Activated T-cell treated with anti-CD3 and anti-CD28 coated beads, Interleukin-2, amount 50 U/mL, for 72 hours (primary cell): ENCODE measurements at places on chromosomes 1 and 21. TPM values are rescaled to one million over a fixed set of nuclear protein-coding genes. Genes with fewer than 3 reads are reported as not detected.

The OLFM3 gene
- total RNA-seq = not detected

The KMO gene
- total RNA-seq = 0.21 TPM

The BCL2L15 gene
- 1.3 TPM for total RNA-seq

The CLDN14 gene
- not detected for total RNA-seq

The SPRR2A gene
- not detected for total RNA-seq

The TCEA3 gene
- total RNA-seq = 4.7 TPM

The KCNA2 gene
- total RNA-seq = 2.4 TPM

The SMAP2 gene
- 586 TPM for total RNA-seq

The MATN1 gene
- total RNA-seq = 1.0 TPM

The TEDDM1 gene
- not detected for total RNA-seq

The MX2 gene
- total RNA-seq = 47.9 TPM

- H3K27ac ChIP-seq = no peak overlapping the region
- DNase-seq = no peak
- no peak overlapping the region for H3K4me3 ChIP-seq
- H3K4me1 ChIP-seq = no peaks in the 10 kb centered on the region
Observed at GRCh38 chr1:221272940-221273339, 393.7 kb downstream of the HLX start.

- no peaks in the 10 kb centered on the region for H3K4me1 ChIP-seq
- H3K4me3 ChIP-seq = no peak overlapping the region
- no peaks in the 10 kb centered on the region for H3K27me3 ChIP-seq
- H3K36me3 ChIP-seq = no peaks in the 10 kb centered on the region
Observed at GRCh38 chr1:238252033-238252802, 361.5 kb upstream of the ZP4 start.

DNA sequence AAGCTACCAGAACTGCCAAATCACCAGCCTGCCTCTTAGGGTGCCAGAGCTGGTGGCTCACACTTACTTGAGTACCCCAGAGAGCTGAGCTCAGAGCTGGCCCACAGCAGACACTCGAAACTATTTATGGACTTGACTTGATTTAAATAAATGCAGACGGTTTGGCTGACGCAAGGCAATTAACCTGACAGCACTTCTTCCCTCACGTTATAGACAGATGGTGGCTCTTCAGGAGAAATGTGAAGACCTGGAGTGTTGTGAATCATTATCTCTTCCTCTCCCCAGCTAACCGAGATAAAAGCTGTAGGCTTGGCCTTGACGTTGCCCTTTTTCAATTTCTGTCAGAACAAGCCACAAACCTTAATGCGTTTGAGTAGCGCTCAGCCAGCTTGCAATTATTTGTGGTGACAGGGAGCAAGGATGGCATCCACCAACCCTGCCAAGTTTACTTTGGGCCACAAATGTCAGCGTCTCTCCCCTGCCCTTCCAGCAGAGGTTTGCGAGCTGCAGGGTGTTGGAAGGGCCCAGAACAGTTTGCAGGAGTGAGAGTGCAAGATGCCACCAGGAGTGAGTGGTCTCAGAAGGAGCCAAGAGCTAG is 34.0 kb upstream of the BCAR3 start:
- no peak overlapping the region for H3K27ac ChIP-seq
- H3K4me1 ChIP-seq = peaks cover 50% of the 10 kb centered on the region
- peak overlapping the region; percentile 8 for H3K4me3 ChIP-seq
- peaks cover 28% of the 10 kb centered on the region for H3K27me3 ChIP-seq
- peak; percentile 52 for DNase-seq

GRCh38 chr1:229768232-229768631 is 142.2 kb downstream of the URB2 start:
- H3K4me3 ChIP-seq = no peak overlapping the region
- no peak for DNase-seq
- no peaks in the 10 kb centered on the region for H3K36me3 ChIP-seq
- H3K27ac ChIP-seq = no peak overlapping the region
- peaks cover 20% of the 10 kb centered on the region for H3K27me3 ChIP-seq

GRCh38 chr1:98668733-98669132 is 7.2 kb downstream of the SNX7 start:
- H3K4me3 ChIP-seq = no peak overlapping the region
- no peak for DNase-seq
- no peaks in the 10 kb centered on the region for H3K4me1 ChIP-seq
- peaks cover 12% of the 10 kb centered on the region for H3K27me3 ChIP-seq

- H3K27ac ChIP-seq = peak overlapping the region; percentile 66
- peak overlapping the region; percentile 43 for H3K4me3 ChIP-seq
- H3K36me3 ChIP-seq = peaks cover 36% of the 10 kb centered on the region
Observed at GRCh38 chr21:44078411-44078981, 28.7 kb upstream of the PWP2 start.

GRCh38 chr21:36188081-36188681 is 31.6 kb downstream of the DOP1B start:
- no peak overlapping the region for H3K4me3 ChIP-seq
- no peak for DNase-seq
- no peaks in the 10 kb centered on the region for H3K36me3 ChIP-seq
- H3K27me3 ChIP-seq = no peaks in the 10 kb centered on the region
- no peak overlapping the region for H3K27ac ChIP-seq
- H3K4me1 ChIP-seq = peaks cover 5% of the 10 kb centered on the region

GRCh38 chr1:30036229-30036547 is 687.2 kb downstream of the MATN1 start:
- DNase-seq = no peak
- no peaks in the 10 kb centered on the region for H3K4me1 ChIP-seq
- no peak overlapping the region for H3K27ac ChIP-seq
- H3K27me3 ChIP-seq = peaks cover 5% of the 10 kb centered on the region
- H3K36me3 ChIP-seq = no peaks in the 10 kb centered on the region
- H3K4me3 ChIP-seq = no peak overlapping the region

DNA sequence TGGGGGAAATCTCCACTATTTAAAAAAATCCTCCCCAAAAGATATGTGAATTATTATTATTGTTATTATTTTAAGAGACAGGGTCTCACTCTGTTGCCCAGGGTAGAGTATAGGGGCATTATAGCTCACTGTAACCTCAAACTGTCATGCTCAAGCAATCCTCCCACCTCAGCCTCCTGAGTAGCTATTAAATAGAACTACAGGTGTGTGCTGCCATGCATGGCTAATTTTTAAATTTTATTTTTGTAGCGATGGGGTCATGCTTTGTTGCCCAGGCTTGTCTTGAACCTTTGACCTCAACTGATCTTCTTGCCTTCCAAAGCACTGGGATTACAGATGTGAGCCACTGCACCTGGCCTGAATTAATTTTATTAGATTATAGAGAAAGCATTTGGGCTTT is 116.8 kb downstream of the RABGAP1L start:
- no peak for DNase-seq
- H3K4me3 ChIP-seq = no peak overlapping the region
- no peak overlapping the region for H3K27ac ChIP-seq
- H3K27me3 ChIP-seq = no peaks in the 10 kb centered on the region

- no peak overlapping the region for H3K4me3 ChIP-seq
- no peak for DNase-seq
- H3K27ac ChIP-seq = no peak overlapping the region
- H3K27me3 ChIP-seq = no peaks in the 10 kb centered on the region
- no peaks in the 10 kb centered on the region for H3K4me1 ChIP-seq
Observed at GRCh38 chr1:164137273-164137925, 421.6 kb upstream of the PBX1 start.

DNA sequence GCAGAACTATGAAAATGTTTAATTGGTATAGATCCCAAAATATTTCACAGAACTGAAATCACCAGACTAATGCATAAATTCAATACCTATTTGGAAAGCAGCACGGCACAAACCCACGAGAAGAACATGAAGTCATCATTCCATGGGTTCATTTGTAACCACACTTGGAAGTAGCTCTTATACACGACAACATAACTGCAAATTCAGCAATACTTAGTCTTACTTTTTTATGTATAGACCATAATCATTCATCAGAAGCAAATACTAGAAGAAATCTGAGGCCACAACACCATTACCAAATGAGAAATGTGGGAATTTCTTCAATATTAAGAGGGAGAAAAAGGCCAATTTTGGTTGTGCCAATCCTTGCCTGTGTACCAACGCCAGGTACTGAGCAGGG is 4.2 kb upstream of the UBE2G2 start:
- H3K4me1 ChIP-seq = peaks cover 22% of the 10 kb centered on the region
- H3K4me3 ChIP-seq = no peak overlapping the region
- no peak for DNase-seq
- no peaks in the 10 kb centered on the region for H3K27me3 ChIP-seq

GRCh38 chr1:234861024-234861620 is 251.1 kb upstream of the IRF2BP2 start:
- H3K27me3 ChIP-seq = peaks cover 7% of the 10 kb centered on the region
- peaks cover 16% of the 10 kb centered on the region for H3K4me1 ChIP-seq
- H3K36me3 ChIP-seq = no peaks in the 10 kb centered on the region
- no peak overlapping the region for H3K4me3 ChIP-seq
- no peak for DNase-seq

GRCh38 chr21:42401154-42401553 is 2.5 kb upstream of the UBASH3A start:
- DNase-seq = no peak
- H3K4me1 ChIP-seq = peaks cover 71% of the 10 kb centered on the region
- H3K27me3 ChIP-seq = no peaks in the 10 kb centered on the region
- peak overlapping the region; percentile 95 for H3K27ac ChIP-seq
- peaks cover 13% of the 10 kb centered on the region for H3K36me3 ChIP-seq
- peak overlapping the region; percentile 67 for H3K4me3 ChIP-seq

- H3K4me3 ChIP-seq = no peak overlapping the region
- H3K27ac ChIP-seq = no peak overlapping the region
- peaks cover 18% of the 10 kb centered on the region for H3K27me3 ChIP-seq
- no peaks in the 10 kb centered on the region for H3K36me3 ChIP-seq
Observed at GRCh38 chr1:107443027-107443426, 302.2 kb downstream of the NTNG1 start.

DNA sequence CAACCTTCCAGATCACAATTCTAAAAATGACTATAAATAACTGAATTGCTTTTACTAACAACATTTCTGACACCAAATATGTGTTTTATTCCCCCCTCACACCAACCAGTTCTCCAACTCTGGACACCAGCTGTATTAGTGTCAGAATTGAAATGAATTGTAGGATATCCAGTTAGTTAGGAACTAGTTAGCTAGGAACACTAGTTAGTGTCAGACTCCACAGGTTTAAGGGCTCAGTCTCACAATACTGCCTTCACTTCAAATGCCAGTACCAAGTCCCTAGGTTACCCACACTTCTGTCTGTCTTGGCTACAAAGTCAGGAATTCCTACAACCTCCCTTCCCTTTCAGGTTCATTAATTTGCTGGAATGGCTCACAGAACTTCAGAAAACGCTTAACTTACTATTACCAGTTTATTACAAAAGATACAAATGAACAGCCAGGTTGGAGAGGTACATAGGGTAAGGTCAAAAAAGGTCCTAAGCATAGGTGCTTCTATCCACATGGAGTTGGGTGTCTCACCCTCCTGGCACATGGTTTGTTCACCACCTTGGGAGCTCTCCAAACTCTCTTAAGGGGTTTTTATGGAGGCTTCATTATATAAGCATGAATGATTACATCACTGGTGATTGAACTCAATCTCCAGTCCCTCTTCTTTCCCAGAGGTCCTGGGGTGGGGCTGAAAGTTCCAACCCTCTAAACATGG is 4.2 kb downstream of the STXBP3 start:
- H3K36me3 ChIP-seq = peaks cover 6% of the 10 kb centered on the region
- peaks cover 59% of the 10 kb centered on the region for H3K4me1 ChIP-seq
- H3K27ac ChIP-seq = no peak overlapping the region
- no peak for DNase-seq
- H3K27me3 ChIP-seq = no peaks in the 10 kb centered on the region

DNA sequence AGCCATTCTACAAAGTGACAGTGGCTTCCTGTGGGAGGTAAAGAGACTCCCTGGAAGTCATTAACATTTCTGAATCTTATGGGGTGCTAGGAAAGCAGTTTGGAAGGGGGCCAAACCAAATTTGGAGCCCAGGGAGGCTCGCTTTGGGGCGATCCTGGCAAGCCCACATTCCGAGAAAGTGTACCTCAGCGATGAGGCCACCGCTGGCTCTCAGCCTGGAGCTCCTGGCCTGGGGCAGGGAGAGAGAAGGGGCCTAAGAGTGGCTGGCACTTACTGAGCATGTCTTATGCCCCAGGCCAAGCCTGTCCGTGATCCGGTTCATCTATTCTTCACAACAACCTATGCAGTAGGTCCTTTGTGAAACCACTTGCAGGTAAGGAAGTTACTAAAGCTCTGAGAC is 98.8 kb downstream of the CCDC185 start:
- H3K36me3 ChIP-seq = no peaks in the 10 kb centered on the region
- H3K27me3 ChIP-seq = no peaks in the 10 kb centered on the region
- DNase-seq = no peak

GRCh38 chr1:107546576-107546975 is 405.7 kb downstream of the NTNG1 start:
- H3K4me1 ChIP-seq = no peaks in the 10 kb centered on the region
- H3K27me3 ChIP-seq = no peaks in the 10 kb centered on the region
- H3K27ac ChIP-seq = no peak overlapping the region
